Stimulated activated CD4-positive, alpha-beta T cell treated with anti-CD3 and anti-CD28 coated beads, Interleukin-4, amount 100 ng/mL, for 1 hour (primary cell): ENCODE measurements at places on chromosomes 2 and 18.

GRCh38 chr2:61151436-61151835 lies 10.6 kb upstream of the C2orf74 start:
- DNase-seq, result no peak

DNA sequence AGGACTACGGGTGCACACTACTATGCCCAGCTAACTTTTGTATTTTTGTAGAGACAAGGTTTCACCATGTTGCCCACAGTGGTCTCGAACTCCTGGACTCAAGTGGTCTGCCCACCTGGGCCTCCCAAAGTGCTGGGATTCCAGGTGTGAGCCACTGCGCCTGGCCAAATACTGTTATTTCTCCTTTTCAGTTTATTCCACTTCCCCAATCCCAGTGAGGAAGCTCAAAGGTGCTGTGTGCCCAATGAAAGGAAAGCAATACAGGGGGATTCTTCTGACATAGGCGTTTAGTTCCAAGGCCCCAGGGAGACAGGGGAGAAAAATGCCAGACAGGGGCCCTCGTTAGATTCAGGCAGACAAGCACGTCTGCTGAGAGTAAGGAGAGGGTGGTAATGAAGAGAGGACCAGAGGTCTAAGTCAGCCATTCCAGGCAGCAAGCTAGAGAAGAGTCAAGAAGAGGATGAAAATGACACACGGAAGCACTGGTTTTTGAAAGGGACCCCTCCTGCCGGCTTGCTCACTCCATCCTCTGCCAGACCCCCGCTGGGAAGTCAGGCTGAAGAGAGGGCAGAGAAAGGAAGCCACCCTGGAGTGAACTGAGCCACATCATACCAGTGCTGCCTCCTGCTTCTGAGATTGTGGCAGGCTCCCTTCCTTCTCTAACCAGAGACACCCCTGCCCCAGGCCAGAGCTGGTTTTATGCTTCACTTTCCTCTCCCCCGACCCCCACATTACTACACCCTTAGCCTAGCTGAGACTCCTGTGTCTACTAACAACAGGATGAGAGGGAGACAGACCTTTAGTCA lies 6.7 kb downstream of the INO80C start:
- no peak for DNase-seq

GRCh38 chr2:3839476-3839875 lies 136.1 kb downstream of the DCDC2C start:
- no peak for DNase-seq

DNA sequence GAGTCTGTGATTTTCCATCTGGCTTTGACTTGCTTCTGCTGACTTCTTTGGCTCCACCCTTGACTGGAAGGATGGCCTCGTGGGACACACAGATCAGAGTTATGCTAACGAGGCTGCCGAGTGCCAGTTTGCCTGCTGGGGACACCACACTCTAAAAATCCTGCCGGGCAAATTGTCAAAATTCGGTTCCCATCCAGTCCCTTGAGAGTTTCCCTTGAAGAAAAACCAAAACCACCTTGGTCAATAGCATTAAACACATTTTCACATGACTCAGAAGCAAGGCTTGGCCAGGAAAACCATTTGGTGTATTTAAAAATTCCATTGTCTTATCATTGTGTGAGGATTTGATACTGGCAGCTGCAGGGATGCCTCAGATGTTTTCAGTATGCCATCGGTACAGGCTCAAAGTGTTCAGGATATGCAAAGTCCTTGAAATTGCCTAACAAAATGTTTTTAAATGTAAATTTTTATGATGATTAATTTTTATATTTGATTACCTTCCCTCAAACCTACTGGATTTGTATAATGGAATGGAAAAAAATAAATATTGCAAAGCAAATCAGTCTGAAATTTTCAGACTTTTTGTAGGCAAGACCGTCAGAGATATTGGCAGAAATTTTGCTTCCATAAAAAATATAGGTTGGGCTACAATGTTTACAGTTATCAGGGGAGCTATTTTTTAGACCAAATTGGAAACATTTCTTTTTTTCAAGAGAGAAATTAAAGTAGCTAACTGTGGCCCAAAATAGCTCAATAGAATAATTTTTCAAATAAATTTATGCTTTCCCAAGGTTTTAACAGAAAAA lies 41.6 kb downstream of the KCNE4 start:
- no peak for DNase-seq

DNA sequence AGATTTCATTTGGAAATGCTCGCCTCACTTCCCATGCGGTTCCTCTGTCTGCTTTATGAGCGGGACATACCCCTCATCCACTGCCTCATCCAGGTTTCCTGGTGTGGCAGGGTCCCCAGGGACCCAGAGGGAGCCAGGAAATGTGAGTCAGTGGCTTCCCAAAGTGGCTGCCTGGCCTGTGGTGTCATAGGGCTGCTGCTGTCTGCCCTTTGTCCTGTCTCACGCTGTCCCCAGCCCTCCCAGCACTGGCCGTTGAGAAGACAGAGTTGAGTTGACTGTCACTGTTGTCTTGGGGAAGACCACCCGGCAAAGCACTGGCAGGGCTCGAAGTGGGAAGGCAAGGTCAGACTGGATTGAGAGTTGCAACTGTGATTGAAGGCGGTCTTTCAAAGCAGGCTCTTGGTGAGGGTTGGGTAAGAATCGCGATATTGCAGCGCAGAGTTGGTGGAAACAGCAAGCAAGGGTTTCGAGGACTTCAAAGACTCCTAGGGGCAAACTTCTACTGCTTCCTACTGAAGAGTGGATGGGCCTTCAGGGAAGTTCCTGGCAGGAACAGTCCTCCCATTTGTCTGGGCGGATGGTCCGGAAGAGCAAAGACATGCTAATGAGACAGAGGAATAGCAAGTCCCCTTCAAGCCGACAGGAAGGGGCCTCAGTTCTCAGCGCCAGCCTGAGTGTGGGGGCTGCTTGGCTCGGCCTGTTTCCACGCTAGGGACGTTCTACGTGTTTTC lies 33.9 kb downstream of the RAB31 start:
- no peak for DNase-seq

GRCh38 chr2:63667132-63667700 lies 78.5 kb downstream of the MDH1 start:
- no peak for DNase-seq

GRCh38 chr2:144943986-144944385 lies 424.1 kb upstream of the ZEB2 start:
- no peak for DNase-seq
